ENCODE measurements at places on chromosomes 12 and 14.

GRCh38 chr14:96255501-96256366, at the start of gene BDKRB1:
TSS of gene BDKRB1 (plus strand) at chr14:96256210. CDS start at chr14:96263683, 7,473 bp downstream.
- peak; percentile 87 for DNase-seq

- DNase-seq, result no peak
These were observed 60.9 kb upstream of the FBRSL1 start for GRCh38 chr12:132428936-132429601.

DNA sequence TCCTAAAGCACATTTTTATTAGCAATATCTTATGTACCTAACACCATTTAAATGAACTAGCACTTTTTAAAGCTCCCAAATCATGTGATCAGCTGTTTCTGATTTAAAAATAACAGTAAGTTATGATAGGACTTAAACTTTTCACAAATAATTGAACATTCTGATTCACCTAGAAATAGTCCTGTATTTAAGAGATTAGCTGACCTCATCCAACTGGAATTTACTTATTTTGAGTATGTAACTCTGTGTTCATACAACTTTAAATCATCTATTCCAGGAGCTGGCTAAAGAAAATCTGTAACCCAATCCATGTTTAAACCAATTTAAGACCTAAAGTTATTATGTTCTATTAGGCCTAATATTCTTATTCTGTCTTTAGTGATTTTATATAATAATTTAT, 184.3 kb downstream of the CCDC91 start:
- DNase-seq, result peak; percentile 16

GRCh38 chr12:106815741-106816140, 41.3 kb downstream of the RIC8B start:
- DNase-seq, result no peak

DNA sequence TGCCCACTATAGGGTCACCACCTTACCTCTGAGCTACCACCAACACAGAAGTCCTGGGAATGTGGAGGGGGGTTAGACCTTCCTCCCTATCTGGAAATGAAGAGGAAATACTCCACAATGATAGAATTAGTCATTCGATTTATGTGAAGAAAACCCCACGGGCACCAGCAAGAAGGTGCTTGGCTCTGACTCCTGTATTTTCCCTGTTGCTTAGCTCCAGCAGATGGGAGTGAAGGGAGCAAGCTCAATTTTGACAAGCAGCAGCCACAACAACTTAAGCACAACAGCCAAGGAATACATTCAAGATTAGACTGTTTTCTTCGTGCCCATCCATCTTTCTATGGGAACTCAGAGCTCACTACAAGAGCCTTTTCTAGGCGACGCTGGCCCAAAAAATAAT, 191.7 kb downstream of the SPTSSA start:
- no peak for DNase-seq
